ENCODE measurements at places on chromosomes 7 and 10.

DNA sequence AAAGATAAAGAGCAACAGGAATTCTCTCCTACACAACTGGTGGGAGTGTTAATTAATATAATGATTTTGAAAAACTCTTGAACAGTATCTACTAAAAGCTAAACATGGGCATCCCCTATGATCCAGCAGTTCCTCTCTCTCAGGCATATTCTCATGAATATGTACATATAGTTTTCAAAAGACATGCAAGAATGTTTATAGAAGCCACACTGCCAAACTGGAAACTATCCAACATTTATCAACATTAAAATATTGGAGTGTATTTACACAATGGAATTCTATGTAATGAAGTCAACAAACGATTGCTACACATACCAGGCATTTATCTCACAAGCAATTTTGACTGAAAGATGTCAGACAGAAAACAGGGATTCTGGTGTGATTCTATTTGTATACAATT is 404.5 kb upstream of the ANKRD30A start:
- DNase-seq = no peak

- DNase-seq = no peak
These were observed 80.8 kb downstream of the CD36 start for GRCh38 chr7:80719261-80719660.

DNA sequence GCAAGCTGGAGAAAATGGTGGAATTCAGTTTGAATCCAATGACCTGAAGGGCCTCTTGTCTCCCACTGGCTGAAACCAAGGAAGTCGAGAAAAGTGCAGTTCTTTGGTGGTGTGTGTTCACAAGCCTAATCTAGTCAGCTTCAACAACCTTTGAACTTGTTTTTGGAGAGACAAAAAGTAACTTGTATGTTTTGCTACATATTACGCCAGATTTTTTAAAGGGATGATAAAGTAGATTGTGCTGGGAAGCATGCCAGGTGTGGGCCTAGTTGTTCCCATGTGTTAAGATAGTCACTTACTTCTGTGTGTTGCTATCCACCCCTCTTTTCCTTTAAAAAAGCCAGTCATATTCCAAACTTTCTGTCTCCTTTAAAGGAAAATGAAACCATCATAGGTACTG is 79.7 kb upstream of the FAM3C start:
- DNase-seq = no peak

GRCh38 chr7:41882256-41882655 is 179.4 kb upstream of the INHBA start:
- no peak for DNase-seq

DNA sequence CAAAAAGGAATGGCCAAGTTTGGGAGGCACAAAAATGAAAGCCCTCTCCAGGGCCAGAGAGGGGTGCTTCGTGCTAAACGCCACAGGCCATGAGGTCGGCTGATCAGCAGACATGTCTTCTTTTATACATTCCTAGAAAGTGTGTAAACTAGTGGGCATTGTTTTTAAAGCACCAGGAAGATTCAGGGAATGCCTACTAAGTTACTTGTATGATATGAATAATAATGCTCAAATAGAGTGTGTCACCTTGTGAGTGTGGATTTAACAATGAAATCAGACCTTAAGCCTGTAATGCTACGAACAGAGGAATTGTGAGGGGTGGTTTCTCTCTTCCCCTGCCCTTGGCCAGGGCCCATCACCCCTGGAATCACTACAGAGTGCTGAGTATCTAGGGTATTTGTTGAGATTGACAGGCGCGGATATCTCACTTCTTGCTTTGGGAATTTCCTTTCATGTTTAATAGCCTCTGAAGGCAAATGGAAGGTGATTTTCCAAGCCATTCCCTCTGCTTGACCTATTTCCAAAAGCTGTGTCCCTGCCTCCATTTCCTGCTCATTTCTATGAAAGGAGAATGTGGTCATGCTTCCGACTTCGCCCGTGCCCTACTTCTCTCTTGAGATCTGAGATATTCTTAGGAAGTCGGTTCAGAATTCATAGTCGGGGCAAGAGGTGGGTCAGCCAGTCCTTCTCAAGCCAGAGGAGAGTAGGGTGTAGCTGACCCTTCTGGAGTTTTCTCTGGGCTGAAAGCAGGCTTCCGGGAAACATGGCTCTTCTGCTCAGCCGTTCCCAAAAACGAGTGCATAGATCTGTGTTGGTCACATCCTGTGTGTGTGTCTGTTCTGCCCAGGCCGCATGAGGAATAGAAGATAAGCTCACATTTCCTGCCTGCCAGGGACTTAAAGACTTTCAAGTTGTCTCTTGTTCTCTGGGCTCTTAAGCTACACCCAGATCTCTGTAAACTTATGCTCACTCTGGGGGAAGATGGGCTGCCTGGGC is 167.8 kb upstream of the ITGB1 start:
- no peak for DNase-seq

DNA sequence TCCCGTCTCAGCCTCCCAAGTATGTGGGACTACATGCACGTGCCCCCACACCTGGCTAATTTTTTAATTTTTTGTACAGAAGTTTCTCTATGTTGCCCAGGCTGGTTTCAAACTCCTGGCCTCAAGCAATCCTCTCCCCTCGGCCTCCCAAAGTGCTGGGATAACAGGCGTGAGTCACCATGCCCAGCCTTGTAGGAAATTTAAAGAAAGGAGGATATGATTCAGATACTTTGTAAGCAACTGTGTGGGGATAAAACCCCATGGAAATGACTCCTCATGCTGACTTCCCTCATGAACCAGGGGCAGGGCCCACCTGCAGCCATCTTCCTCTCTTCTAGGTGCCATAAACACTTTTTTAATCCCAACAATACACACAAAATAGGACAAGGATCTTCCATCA is 50.2 kb downstream of the APBB1IP start:
- DNase-seq = no peak

DNA sequence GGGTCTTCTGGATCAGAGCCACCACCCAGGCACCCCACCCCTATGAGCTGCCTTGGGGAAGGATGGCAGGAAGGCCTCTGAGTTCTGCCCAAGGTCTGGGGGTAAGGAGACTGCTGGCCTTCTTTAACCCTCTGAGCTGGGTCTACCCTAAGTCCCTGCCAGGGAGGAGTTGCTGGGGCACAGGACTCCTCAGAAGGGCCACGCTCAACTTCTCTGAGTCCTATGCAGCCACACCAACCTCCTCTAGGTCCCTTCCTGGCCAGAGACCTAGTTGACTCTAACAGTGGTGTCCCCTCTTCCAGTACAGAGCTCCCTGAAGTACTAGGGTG is 2.6 kb upstream of the NEURL1 start:
- DNase-seq = no peak

DNA sequence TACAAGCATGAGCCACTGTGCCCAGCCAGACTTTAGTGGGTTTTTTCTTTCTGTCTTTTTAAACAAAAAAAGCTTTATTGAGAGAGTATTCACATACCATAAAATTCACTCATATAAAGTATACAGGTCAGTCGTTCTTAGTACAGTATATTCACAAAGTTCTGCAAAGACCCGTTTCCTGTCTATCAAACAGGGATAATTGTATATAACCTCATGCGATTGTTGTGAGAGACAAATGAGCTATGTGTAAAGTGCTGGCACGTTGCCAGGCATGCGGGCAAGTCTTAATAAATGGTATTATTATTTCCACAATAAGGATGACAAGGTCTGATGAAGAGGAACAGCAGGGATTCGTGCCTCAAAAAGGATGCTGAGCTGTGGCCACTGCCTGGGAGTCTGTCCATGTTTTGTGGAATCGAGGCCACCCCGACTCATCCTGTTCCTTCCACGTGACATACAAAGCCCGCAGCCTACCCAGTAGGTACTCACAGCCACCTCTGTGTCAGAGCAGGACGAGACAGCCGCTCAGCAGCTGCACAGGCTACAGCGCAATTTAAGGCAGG is 51.6 kb downstream of the SMKR1 start:
- DNase-seq = peak; percentile 2

- DNase-seq = no peak
These were observed 236.4 kb upstream of the TMEM72 start for GRCh38 chr10:44674536-44675386.

Measured in stimulated activated CD8-positive, alpha-beta memory T cell treated with anti-CD3 and anti-CD28 coated beads, Interleukin-15, amount 100 ng/mL, for 4 hours (primary cell).